Trophoblast cell (in vitro differentiated cells and primary cell): ENCODE measurements at places on chromosomes 5 and 9.

DNA sequence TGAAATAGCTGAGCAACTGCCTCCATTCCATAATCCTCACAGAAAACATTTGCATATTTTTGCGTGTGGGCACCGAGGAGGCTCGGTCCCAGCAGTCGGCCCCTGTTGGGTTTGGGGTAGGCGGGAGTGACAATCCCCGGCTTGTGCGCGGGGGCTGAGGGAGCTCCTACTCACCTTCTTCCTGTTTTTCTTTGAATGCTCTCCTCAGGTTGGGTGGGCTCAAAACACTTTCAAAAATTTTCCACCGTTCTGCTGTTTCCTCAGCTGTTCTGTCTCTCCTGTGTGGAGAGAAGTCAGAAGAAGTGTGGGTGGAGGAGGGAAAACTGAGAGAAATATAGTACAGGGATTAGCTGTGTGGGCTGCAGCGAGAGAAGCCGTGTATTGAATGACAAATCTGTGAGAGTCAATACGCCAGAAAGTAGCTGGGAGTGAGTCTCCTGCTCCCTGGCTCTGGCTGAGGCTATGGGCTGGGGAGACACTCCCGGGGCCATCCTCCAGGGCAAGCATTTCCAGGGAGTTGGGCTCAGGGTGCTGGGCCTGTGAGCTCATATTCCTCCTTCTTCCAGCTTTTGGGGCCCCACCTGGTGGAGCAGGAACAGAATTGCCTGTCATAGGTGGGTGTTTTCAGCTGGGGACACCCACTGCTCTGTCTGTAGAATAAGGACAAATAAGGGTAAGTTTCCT, 84.7 kb downstream of the CMYA5 start:
- DNase-seq, result peak; percentile 48

GRCh38 chr5:14263113-14263512, 120.0 kb downstream of the TRIO start:
- DNase-seq, result no peak

GRCh38 chr5:83931969-83932368, 211.3 kb upstream of the HAPLN1 start:
- DNase-seq, result peak; percentile 15

DNA sequence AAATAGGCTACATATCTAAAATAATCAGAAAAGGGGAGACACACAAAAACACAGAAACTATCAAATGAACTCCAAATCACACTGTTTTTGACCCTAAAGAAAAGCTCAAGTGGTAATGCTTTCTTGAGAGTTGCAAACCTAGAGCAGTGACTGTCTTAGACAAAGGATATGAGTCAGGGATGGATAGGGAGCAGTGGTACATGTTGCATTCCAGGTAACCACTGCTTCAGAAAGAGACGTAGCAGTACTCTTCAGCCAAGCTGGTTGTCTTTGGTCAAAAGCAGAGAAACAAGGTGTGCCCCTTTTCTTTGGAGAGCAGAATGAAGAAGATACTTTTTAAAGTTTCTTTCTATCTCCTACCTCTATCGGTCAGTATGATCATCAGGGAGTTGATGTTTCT, 1003.6 kb downstream of the CDH9 start:
- DNase-seq, result no peak

DNA sequence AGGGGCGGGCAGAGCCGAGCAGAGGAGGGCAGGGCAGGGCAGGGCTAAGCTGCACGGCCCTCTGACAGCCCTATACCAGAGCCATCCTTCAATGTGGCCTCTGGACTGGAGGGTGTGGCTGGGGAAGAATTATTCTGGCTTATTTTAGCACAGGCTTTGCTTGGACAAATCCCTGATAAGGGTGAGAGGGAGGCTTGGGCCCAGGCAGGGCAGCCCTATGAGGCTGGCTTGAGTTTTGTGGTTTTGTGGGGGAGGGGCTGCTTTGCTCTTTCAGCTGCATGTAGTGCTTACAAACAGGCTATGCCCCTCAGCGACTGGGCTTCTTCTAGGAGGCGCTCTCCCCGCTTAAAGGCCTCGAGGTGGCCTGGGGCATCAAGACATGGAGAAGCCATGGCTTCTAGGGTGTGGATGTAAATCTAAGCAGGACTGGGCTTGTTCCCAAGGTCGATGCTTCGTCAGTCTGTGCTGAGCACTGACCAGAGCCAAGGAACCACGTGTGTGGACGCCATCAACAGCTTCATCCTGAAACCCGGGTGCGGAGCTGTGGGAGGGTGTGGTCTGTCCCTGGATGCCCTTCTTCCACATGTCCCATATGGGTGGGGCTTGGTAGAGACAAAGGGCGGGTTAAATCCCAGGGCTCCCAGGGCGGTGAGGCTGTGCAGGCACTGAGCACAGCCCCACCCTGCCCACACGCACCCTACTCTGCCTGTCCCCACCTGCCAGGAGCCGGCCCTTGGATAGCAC, 45.7 kb upstream of the IPPK start:
- DNase-seq, result no peak

DNA sequence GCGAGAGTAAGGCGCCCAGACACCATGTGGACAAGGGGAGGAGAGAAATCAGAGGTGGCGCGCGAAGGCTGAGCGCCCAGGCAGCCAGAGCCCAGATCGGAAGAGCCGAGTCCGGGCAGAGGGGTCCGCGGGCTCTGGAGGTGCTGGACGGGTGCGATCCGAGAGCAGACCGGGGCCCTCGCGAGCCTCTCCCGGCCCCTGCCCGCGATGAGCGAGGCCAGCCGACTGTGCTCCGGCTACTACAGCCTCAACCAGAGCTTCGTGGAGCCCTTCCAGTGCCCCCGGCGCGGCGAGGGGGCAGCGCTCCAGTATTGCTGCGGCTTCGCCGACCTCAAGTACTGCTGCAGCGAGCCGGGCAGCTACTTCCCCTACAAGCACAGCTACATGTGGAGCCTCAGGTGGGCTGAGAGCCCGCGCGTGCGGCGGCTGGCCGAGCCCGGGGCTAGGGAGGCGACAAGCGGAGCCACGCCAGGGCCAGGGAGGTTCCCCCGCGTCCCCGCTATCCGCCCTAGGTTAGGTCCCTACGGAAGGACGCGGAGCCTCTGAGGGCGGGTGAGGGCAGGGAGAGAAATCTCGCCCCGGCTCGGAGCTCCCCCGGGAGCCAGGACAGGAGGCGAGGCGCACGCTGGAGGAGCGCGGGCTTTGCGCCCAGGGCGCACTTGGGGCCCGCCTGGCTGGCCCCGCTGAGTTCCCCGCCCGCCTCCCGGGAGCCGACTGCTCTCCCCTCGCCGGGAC, at the start of gene SHISAL2B:
Gene SHISAL2B (plus strand): TSS at position 87 of the 735 bp plus-strand sequence. CDS start 121 bp downstream, at position 208.
- no peak for DNase-seq

GRCh38 chr9:137434498-137435380, 6.4 kb downstream of the ENTPD8 start:
- no peak for DNase-seq

DNA sequence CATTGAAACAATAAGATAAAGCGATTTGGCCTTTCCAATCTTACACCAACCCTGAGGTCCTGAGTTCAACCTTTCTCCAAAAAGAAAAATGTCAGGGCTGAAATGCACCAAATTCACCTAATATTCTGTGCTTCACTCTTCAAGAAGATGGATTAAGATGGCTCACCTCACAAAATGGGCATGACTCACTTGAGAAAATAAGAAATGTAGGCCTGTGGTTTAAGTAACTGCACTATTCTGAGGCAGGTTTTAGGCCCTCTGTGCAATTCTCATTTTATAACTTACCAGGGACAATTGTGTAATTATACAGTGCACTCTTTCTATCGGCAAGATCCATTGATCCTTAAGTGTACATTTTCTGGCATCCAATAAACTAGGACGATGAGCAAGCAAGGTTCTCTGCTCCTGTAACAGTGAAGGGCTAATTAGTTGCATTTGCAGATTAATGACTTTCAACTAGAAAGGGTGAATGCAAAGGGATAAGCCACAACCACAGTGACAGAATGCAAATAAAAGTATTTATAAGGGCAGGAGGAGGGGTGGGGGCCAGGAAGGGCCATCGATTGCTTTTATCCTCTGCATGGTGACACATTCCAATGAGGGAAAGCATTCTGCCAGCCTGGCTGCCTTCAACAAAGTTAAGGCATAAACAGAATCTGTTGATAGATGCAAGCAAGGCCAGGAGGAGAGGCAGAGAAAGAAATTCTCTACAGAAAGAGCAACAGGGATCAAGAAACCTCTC, 214.5 kb downstream of the CAAP1 start:
- DNase-seq, result no peak

- DNase-seq, result peak; percentile 17
Measured at GRCh38 chr5:98454904-98455303, 318.6 kb upstream of the RGMB start.

GRCh38 chr9:37437621-37438020, 15.1 kb downstream of the GRHPR start:
- no peak for DNase-seq

DNA sequence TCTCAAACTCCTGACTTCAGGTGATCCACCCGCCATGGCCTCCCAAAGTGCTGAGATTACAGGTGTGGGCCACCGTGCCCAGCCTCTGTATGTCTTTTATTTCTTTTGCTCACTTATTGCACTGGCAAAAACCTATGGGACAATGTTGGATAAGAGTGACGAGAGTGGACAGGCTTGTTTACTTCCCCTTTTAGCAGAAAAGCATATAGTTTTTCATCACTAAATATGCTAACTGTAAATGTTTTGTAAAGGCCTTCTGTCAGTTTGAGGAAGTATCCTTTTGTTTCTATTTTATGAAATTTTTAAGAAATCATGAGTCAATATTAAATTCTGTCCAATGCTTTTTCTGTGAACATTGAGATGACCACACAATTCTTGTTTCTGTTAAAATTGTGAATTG, 103.3 kb downstream of the AUH start:
- DNase-seq, result no peak

DNA sequence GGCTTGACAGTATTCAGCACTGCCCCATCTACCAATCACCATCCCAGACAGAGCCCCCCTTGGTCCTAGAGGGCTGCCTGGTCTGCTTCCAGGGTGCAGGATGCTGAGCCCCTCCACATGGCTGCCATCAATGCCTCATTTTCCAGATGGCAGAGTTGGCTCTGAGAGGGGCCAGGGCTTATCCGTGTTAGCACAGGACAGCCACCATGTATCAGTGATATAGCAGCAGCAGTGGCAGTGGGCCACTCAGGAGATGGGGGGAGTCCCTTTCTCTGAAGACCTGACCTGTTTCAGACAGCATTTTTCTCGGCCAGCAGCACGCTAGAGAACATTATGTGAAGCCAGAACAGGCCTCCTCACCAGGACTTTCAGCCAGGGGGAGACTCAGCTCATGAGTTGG, 1.6 kb upstream of the SMIM32 start:
- no peak for DNase-seq

GRCh38 chr5:93382188-93382825, 198.7 kb downstream of the NR2F1-AS1 start:
- no peak for DNase-seq

- DNase-seq, result no peak
Measured at GRCh38 chr5:125499636-125500332, 753.3 kb upstream of the ZNF608 start.

DNA sequence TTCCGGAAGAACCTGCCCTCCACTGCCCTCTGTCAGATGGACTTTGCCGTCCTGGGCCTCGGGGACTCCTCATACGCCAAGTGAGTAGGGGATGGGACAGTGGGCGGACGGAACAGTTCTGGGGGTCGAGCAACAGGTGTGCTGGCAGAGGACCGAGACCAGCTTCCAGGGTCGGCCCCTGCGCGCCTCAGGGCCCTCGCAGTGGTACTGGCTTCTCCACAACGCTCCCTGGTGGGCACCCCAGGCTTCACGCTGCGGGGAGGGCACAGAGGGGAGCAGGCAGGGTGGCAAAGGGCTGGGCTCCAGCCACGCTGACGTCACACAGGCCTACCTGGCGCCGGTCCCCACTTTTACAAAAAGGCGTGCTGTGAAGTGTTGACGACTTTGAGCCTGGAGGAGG, 7.0 kb downstream of the NDOR1 start:
- no peak for DNase-seq

- DNase-seq, result peak; percentile 38
Measured at GRCh38 chr5:138065102-138065501, 18.7 kb upstream of the WNT8A start.

DNA sequence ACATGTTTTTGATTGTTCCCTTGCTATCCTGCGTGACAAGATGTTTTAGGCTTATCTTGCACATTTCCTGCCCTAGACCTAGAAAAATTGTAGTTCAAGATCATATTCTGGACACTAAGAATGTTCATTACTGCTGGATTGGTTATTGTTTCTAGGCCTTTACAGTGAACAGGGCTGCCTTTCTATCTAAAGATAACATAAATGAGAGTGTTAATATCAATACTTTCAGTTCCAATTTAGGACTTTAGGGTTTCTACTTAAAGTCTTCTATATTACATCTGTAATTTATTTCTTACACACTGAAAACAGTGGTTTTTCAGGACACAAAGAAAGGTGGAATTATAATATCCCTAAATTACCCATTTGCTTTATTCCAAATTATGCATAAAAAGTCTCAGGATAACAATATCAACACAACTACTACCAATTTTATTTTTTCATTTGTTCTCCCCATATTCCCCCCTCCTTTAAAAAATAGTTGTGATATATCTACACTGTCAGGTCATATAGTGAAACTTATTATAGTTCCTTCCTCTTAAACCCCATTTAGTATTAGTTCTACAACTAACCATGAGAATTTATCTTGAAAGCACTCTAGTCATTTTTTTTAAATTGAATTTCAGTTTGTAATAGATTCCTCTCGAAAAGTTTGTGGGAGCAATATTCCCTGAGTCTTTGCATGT, 293.9 kb upstream of the RIOK2 start:
- DNase-seq, result no peak

DNA sequence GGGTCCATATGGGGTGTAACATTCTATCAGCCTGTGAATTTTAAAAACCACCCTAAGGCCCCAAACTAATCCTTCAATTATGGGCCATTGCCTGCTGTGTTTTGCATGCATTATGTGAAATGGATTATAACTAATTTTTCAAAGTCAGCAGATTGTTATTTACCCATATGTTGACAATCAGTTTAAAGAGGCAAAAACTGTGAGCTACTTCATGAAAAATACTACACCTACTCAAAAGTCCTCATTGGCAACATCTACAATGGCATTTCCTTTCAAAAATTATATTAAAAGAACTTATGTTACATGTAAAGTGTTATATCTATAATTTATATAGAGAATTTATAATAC, 49.0 kb upstream of the KIF2A start:
- DNase-seq, result no peak

- peak; percentile 76 for DNase-seq
Measured at GRCh38 chr9:69027355-69028097, 8.0 kb upstream of the FXN start.

GRCh38 chr5:150341331-150341730, 16.2 kb upstream of the TCOF1 start:
- DNase-seq, result no peak

GRCh38 chr5:16937503-16938161, 1.5 kb upstream of the MYO10 start:
- no peak for DNase-seq

GRCh38 chr5:122008061-122008460, 46.3 kb downstream of the SRFBP1 start:
- no peak for DNase-seq

GRCh38 chr5:29822521-29822920, 1371.0 kb upstream of the CDH6 start:
- DNase-seq, result no peak

- DNase-seq, result no peak
Measured at GRCh38 chr5:35212122-35212982, 17.9 kb downstream of the PRLR start.
